Adrenal gland (tissue), 19 donors: ENCODE measurements at places on chromosomes 16 and 17.

DNA sequence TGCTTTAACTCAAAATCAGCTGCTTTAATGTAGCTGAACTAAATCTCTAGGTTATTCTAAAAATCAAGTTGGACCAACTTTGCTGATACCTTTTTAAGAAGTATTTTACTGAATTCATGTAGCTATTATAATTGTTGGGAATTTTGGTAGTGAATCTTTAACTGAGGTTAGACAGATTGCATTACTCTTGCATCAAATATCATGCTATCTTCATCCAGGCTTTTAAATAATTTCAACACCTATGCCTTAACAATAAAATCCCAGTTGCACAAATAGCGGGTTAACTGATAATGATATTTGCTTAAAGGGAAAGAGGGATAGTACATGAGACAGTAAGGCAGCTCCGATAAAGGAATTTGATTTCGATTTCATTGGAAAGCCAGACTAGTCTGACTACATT is 241.3 kb upstream of the TBX2 start:
- DNase-seq: no peak

DNA sequence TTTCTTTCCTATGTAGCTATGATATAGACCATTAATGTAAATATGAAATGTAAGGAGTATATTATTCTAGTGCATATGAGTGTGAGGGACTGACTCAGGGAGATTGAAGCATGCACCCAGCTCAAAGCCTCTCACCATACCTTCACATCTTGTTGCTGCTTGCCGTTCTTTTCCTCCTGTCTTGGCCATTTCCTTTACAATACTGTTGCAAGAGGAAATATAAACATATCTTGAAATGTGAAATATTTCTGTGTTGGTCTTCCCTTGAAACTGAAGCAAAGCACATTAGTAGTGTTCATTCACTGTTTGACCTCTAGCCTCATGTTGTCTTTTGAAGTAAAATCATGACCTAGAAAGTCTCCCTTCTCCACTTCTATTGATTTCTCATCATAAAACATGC is 46.6 kb downstream of the PHKB start:
- no peak for DNase-seq

- peak; percentile 84 for DNase-seq
These were observed 174.8 kb downstream of the PRKCB start for GRCh38 chr16:24010440-24011089.

GRCh38 chr16:2501946-2502895 is 11.5 kb upstream of the ATP6V0C start:
- DNase-seq: no peak

- no peak for DNase-seq
These were observed 25.1 kb upstream of the MMD start for GRCh38 chr17:55446581-55447205.

DNA sequence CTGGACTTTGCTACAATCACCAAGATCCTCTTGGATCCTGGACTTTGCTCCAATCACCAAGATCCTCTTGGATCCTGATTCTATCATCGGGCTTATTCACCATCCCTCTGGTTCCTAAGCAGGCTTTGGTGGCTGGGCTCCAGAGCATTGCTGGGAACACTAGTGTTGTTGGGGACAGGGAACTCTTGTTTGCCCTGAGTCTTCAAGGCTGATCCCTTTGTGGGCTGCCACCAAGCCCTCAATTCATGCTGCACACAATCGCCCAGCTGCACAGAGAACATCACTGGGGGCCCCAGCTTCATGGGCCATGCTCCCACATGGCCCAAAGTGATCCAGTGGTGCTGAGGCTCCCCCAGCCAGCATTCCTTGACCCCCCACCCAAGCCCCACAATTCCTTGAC is 88.3 kb downstream of the TMEM132E start:
- DNase-seq: no peak

- peak; percentile 85 for DNase-seq
These were observed 11.1 kb downstream of the CANT1 start for GRCh38 chr17:78998311-78999055.

GRCh38 chr16:24552705-24553246 is 13.4 kb downstream of the RBBP6 start:
- DNase-seq: no peak

DNA sequence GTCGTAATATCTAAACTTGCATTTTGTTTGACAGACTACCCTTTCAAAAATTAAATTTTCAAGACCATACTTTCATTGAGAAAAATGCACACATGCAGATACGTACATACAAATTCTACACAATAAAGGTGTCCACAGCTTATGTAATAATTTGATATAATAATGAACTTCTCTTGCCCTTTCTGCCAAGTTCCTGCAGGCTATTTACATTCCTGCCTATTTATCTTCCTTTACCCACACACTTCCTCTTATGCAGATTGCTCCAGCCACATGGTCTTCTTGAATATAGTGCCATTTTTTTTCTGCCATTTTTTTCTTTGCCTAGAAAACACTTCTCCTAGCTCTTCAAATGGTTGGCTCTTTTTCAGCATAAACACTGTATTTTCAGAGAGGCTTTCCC is 826.9 kb upstream of the CDH8 start:
- no peak for DNase-seq

- DNase-seq: no peak
These were observed 479.1 kb downstream of the SOX9 start for GRCh38 chr17:72599891-72600290.

- DNase-seq: no peak
These were observed 8.7 kb upstream of the MKS1 start for GRCh38 chr17:58227733-58228132.

DNA sequence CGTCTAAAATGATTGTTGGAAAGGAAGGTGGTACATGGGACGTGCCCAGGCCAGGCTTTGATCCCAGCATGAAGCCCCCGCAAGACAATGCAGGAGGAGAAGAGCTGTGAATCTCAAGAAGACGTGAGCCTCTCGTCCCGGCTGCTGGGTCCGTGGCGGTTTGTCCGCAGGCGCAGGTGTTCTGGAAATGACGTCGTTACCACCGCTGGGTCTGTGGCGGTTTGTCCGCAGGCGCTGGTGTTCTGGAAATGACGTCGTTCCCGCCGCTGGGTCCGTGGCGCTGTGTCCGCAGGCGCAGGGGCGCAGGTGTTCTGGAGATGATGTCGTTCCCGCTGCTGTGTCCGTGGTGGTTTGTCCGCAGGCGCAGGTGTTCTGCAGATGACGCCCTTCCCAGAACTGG is 14.1 kb downstream of the SPG7 start:
- DNase-seq: no peak

DNA sequence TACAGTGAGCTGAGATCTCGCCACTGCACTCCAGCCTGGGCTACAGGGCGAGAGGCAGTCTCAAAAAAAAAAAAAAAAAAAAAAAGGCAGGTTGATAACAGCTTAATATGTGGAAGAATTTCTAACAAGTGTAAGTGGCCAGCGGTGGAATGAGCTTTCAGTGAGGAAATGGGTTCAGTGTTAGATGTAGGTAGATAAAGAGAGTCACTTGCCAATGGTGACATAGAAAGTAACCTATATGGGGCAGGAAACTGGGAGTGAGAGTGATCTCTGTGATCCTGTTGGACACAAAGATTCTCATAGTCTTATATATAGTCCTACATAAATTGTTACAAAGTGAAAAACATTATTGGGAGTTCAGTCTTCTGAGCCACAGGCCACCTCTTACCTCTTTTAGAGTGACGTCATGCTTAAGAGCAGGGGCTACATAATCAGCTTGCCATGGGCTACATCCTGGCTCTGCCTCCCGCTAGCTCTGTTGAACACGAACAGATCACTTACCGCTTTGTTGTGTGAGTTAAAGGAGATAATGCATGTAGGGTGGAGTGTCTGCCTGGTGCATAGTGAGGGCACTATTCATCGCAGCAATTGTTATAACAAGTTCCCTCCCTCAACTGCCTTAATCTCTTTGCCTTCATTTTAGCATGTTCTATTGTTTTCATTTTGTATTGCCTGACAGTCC is 110.2 kb upstream of the ELAC2 start:
- no peak for DNase-seq

- DNase-seq: no peak
These were observed 191.8 kb downstream of the MAP2K6 start for GRCh38 chr17:69606142-69606800.

GRCh38 chr17:81221842-81222619 is 734 bp downstream of the CEP131 start:
- no peak for DNase-seq

DNA sequence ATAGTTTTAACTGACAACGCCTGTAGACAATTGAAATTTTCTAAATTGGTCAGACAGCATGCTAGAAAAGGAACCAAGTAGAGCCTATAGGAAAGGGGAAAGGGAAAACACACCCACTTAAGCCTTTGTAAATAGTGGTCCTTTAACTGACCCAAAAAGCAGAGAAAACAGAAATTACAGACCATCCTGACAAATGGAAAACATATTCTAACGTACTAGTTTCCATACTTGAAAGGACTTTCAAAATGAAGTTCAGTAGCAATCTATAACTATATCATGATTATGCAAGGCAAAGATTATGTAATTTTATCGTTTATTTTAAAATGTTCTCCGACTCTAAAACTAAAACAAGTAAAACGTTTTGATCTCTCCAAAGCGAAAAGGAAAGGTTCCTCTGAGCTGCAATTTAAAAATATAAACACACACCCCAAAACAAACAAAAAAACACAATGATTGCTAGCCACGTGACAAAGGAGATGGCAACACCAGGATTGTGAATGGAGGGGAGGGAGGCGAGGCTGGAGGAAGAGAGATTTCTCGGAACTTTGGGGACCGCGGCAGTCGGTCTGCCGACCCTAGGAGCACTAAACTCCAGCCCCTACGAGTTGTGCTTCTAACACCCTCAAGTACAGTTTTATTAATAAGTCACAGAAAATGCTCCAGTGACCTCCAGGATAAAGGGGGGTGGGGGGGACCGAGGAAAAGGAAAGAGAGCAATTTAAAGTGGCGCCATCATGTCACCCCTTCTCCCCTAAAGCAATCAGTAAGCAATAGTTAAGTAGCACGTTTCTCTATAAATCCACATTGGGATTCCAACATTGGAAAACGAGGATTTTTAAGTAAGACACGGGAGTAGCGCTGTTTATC is 1.7 kb downstream of the KANSL1 start:
- peak; percentile 48 for DNase-seq

- DNase-seq: no peak
These were observed 24.2 kb downstream of the GRB7 start for GRCh38 chr17:39761861-39762496.

- DNase-seq: no peak
These were observed 91.2 kb downstream of the GNAO1 start for GRCh38 chr16:56282451-56282850.

- peak; percentile 35 for DNase-seq
These were observed 775 bp downstream of the SPIRE2 start for GRCh38 chr16:89828870-89829629.

GRCh38 chr16:28823291-28823872 is 583 bp downstream of the ATXN2L start:
- DNase-seq: no peak

DNA sequence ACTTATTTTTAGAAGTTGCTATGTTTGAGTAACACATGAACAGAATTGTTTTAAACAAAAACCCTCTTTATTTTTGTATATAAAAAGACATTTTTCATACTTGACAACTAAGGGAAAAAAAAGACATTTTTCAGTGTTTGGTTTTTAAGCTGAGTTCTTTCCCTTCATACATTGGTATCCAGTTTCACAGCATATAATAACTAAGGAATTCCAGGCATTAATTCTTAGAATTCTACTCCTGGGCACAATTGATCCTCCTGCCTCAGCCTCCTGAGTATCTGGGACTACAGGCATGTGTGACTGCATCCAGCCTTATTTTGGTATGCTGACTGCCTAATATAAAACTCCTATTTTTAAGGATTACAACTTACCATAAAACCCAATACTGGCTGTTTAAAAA is 8.4 kb downstream of the FBXO47 start:
- no peak for DNase-seq

GRCh38 chr17:40901981-40902474 is 17.0 kb upstream of the KRT20 start:
- DNase-seq: no peak

- no peak for DNase-seq
These were observed 424 bp downstream of the YBX2 start for GRCh38 chr17:7293816-7294613.

- DNase-seq: peak; percentile 63
These were observed 244.1 kb upstream of the MON1B start for GRCh38 chr16:76946879-76947278.
